Renal cortical epithelial cell (primary cell): ENCODE measurements at places on chromosomes 1 and 21. TPM values are rescaled to one million over a fixed set of nuclear protein-coding genes. Genes with fewer than 3 reads are reported as not detected.
A peak's percentile ranks its signal among the peaks of the same experiment; 100 is the strongest.

The SDF4 gene
- 76.6 and 207 TPM in 2 replicates for total RNA-seq

The FCRLB gene
- total RNA-seq: 1.1 and 1.9 TPM in 2 replicates

The KCNE2 gene
- not detected in 2 replicates for total RNA-seq

The ITLN1 gene
- not detected in 2 replicates for total RNA-seq

The HCRTR1 gene
- not detected in 2 replicates for total RNA-seq

The PADI4 gene
- total RNA-seq: not detected in 2 replicates

The SPRR3 gene
- not detected in 2 replicates for total RNA-seq

- no peak for DNase-seq
Observed at GRCh38 chr1:165383599-165384405, 27.3 kb upstream of the LMX1A start.

- DNase-seq: peak; percentile 91
Observed at GRCh38 chr1:47569681-47570470, 132.0 kb downstream of the FOXD2 start.

GRCh38 chr1:201310251-201310985, 27.1 kb downstream of the PKP1 start:
- no peak for DNase-seq

DNA sequence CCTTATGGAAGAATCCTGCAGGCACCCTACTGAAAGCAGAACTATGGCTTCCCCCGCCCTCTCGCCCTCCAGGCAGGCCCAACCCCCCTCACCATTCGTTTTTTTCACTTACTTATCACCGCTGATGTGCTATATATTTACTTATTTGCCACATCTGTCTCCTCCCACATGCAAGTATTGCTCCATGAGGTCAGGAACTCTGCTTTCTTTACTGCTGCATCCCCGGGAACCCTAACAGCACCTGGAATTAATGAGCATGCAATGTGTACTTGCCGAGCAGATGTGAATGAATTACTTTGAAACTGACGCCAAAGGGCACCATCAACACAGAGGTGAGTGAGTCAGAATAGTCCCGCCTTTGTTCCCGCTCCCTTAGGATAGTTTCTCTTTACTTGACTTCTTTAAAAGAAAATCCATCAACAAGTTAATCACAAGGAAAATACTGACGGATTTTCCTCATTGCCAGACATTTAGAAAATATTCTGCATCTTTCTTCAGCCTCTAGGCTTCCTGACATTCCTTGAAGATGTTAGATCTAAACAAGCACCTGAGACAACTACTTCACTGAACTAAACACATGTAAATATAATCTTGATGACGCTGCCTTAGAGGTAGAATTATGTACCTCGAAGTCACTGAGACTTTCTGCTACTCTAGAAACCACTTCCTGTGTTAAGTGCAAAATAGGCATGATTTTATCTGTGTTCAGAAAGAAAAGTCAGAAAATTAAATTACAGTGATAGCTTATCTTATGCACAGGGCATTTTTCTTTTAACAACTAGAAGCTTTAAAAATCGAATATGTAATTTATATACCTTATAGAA, 17.5 kb upstream of the RAB4A start:
- DNase-seq: peak; percentile 94

GRCh38 chr1:15178571-15179484, 25.3 kb downstream of the TMEM51 start:
- peak; percentile 99 for DNase-seq

GRCh38 chr1:183841550-183841949, 36.6 kb downstream of the RGL1 start:
- DNase-seq: no peak

DNA sequence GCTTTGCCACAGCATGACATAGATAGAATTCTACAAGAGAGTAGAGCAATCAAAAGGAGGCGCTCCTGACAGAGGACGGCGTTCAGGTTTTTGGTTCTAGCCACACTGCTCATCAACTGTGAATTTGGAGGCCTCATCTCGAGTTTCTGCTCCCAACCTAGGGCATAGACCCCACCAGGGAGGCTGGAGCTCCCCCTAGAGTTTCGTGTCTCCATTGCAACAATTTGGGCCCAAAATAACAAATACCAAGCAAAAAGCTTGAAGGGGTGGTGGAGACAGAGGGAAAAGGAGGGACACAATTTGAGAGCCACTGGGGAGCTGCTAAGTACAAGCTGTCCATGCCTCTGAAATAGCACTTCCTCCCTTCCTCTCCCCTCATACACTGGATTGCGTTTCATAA, 297.0 kb downstream of the GPATCH2 start:
- DNase-seq: no peak

DNA sequence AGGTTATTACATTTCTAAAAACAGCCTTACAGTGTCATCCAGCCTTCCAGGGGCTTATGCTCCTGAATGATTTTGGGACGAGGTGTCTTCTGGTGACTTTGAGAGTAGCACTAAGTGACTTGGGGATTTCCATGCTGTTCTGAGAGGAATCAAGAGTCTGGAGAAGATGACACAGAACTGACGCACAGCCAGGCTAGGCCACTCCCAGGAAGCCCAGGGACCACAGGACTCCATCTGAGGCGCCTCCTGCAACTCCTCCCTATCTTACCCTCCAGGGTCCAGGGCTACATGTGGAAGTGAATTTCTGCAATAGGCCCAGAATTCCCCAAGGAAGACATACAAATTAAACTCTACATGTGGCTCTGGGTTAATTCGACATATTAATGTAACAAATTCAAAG, 92.5 kb downstream of the SLC25A24 start:
- peak; percentile 43 for DNase-seq

DNA sequence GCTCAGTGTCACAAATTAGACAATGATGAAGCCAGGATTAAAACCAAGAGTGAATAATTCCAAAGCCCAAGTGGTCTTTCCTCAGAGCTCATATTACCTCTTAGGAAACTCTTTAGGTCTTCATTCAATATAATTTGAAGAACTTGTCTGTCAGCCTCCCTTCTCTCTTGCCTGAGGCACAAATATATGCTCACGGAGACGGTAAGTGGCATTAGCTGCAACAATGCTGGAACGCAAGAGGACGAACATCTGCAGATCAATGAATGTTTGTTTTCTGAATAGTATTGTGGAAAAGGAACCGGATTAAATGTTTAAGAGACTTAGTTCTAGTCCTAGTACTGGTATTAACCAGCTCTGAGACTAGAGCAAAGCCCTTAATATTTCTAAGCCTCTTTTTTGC, 39.7 kb upstream of the LYST start:
- DNase-seq: no peak

DNA sequence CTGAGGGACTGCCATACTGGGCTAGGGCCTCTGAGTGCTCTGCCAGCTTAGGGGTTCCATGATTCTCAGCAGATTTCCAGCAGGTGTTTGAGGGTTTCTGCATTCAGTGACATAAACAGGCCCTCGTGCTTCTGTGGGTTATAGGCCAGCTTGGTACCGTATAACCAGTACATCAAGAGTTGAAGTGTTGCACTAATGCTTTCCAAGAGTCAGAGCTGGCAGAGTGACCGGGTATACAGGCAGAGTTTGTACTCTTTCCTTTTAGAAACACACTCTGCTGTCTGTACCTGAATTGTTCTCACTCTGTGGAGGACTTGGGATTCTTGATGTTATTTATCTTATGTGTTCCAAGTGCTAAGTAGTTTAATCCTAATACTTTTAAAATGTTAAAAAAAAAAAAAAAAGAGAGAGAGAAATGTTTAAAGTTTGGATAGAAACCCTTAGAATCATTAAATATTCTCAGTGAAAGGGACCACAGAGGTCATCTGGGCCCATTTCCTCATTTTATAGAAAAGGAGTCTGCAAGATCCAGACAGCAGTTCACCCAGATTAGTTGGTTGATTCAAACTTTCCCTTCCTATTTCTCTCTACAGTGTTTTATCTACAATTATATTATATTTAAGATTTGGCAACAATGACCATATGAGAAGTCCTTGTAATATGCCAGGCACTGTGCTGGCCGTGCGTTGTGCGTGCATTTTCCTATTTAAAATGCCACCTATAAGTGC, 325.8 kb downstream of the KIF26B start:
- DNase-seq: no peak

DNA sequence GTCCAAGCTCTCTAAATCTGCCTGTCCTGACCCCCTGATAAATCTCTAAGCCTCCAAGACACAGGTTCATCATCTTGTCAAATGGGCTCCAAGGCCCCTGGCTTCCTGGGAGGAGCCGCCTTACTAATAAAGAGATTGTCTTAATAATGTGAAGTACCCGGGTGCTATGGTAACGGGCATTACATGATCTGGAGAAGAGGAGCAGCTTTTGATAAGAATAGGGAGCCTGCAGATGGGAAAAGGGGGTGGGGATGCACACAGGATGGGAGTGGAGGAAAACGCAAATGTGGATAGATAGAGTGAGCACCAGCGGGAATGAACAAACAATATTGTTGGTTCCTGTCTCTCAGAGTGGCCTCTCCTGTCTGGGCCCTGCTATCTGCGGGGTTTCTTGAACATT, 11.9 kb upstream of the RXRG start:
- DNase-seq: no peak

- DNase-seq: no peak
Observed at GRCh38 chr21:34913811-34914210, 135.3 kb downstream of the RUNX1 start.

GRCh38 chr1:9179463-9180110, 50.7 kb upstream of the GPR157 start:
- DNase-seq: no peak

GRCh38 chr1:205523891-205524793, 19.7 kb downstream of the CDK18 start:
- DNase-seq: peak; percentile 46

DNA sequence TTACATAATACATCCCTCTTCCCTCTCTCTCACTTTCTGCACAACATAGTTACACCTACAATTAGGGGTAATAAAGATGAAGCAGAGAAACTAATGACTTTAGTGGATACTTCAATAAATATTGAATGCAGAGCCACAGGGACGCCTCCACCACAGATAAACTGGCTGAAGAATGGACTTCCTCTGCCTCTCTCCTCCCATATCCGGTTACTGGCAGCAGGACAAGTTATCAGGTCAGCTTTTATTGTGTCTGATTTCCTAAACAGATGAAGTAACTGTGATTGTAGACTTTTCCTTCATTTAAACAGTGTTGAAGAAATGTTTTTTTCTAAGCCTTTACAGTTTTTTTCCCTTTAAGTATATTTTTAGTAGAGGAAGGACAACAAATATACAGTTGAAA, 281.6 kb downstream of the TPR start:
- DNase-seq: no peak

GRCh38 chr1:147236959-147237791, 5.3 kb upstream of the CHD1L start:
- no peak for DNase-seq

GRCh38 chr1:228074954-228075730, 7.4 kb upstream of the ARF1 start:
- no peak for DNase-seq

GRCh38 chr1:46690931-46691421, 19.3 kb downstream of the TEX38 start:
- DNase-seq: no peak
